ENCODE measurements at places on chromosomes 4 and X.

- no peak for DNase-seq
Observed at GRCh38 chrX:39212456-39212855, 411.2 kb downstream of the MID1IP1 start.

- DNase-seq, result no peak
Observed at GRCh38 chr4:120722655-120723054, 199.9 kb downstream of the PRDM5 start.

- no peak for DNase-seq
Observed at GRCh38 chr4:140242357-140243277, 88.6 kb upstream of the MAML3 start.

GRCh38 chr4:139950568-139950967, 203.4 kb downstream of the MAML3 start:
- no peak for DNase-seq
